ENCODE measurements at places on chromosomes 7 and 10. TPM values are rescaled to one million over a fixed set of nuclear protein-coding genes. Genes with fewer than 3 reads are reported as not detected.

FEZF1 gene
- total RNA-seq = not detected

PLEKHS1 gene
- total RNA-seq = not detected

TMEM229A gene
- 0.07 TPM for total RNA-seq

ANK3 gene
- 67.8 TPM for total RNA-seq

CTTNBP2 gene
- 1.2 TPM for total RNA-seq

C10orf143 gene
- 0.13 TPM for total RNA-seq

MBL2 gene
- not detected for total RNA-seq

GOLGA7B gene
- 0.03 TPM for total RNA-seq

GPR26 gene
- not detected for total RNA-seq
